ENCODE measurements at places on chromosomes 16 and 17.

GRCh38 chr16:65658349-65658748, 536.5 kb upstream of the CDH11 start:
- DNase-seq, result no peak

DNA sequence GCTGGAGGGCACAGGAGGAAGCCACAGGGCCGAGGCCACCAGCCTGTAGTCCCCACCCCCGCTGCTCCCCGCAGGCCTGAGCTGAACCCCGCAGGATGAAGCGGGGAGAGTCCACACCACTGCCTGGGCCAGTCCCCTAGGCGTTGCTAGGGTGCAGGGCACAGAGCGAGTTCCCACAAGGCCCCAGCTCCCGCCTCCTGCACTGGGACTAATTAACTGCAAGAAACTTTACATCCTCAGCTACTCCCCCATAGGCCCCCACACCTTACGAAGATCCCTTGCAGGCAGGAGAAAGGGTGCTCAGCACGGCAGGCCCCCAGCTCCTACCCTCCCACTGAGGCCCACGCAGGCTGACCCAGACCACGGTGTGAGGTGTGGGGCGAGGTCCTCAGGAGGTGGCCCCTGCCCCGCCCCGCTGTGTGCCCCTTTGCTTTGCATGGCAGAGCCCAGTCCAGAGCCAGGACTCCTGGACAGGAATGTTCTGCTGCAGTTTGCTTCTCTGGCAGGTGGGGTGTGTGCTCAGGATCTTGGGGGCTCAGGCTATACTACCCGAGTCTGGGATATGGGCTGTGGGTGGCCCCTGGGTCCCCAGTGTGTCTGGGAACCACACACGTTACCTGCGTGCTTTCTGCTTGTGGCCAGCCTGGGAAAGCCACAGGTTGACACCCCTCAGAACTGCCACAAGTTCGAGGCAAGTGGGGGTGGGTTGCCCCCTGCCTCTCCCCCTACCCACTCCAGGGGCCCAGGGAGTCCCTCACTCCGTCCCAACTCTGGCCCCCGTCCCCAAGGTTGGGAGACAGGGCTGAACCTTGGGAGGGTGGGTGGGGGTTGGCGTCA, 1.2 kb downstream of the GNG13 start:
- no peak for DNase-seq

- DNase-seq, result no peak
Observed at GRCh38 chr17:50175035-50175807, 9.4 kb downstream of the SGCA start.

GRCh38 chr16:54331241-54332002, 44.8 kb upstream of the IRX3 start:
- no peak for DNase-seq

DNA sequence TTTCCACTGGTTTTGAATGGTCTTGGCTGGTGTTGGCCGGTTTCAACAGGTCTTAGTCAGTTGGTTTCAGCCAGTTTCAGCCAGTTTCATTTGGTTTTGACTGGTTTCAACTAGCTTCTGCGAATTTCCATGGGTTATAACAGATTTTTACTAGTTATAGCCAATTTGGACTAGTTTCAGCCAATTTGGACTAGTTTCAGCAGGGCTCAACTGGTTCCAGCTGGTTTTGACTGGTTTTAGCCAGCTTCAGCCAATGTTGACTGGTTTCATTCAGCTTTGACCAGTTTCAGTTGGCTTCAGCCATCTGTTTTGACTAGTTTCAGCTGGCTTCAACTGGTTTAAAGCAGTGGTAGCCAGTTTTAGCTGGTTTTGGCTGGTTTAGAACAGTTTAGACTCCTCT, 432.6 kb downstream of the UTP18 start:
- no peak for DNase-seq

Data from stimulated activated CD4-positive, alpha-beta T cell treated with anti-CD3 and anti-CD28 coated beads, TNF-alpha, amount 100 ng/mL, for 1 hour (primary cell).